ENCODE measurements at places on chromosomes 7 and 10.
A peak's percentile ranks its signal among the peaks of the same experiment; 100 is the strongest.

- no peak for DNase-seq
These were observed 72.7 kb upstream of the TRIL start for GRCh38 chr7:29030781-29031275.

DNA sequence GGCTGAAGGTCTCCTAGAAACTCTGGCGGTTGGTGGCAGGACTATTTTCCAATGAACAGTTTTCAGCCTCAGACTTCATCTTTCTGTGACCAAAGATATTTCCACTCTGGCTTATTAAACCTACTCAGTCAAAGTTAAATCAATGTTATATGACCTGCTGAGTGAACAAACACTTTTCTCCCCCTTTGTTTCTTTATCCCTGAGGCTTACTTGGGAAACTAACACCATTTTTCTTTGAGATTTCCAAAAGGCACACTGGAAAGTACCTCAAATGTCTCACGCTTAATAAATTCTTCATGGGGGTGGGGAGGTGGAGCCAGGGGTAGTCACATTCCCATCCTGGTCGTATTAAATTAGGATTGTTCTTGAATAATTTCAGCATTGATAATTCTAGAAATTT, 1.8 kb downstream of the TMEM26 start:
- DNase-seq, result no peak

DNA sequence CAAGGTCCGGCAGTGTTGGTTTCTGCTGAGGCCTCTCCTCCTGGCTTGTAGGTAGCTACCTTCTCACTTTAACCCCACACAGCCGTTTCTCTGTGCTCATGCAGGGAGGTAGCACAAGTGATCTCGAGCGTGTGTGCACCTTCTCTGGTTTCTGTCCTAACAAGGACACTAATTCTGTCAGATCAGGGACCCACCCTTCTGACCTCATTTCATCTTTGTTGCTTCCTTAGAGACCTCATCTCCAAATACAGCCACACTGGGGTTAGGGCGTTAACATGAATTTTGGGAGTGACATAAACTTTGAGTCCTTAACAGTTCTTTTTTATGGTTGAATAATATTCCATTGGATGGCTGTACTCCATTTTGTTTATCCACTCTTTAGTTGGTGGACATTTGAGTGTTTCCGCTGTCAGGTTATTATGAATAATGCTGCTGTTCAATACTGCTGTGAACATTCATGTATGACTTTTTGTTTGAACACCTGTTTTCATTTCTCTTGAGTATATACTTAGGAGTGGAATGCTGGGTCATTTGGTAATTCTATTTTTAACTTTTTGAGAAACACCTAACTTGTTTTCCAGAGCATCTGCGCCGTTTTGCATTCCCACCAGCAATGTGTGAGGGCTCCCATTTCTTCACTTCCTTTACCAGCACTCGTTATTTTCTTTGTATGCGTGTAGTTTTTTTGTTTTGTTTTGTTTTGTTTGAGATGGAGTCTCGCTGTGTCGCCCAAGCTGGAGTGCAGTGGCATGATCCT, 57.5 kb downstream of the LCOR start:
- no peak for DNase-seq

DNA sequence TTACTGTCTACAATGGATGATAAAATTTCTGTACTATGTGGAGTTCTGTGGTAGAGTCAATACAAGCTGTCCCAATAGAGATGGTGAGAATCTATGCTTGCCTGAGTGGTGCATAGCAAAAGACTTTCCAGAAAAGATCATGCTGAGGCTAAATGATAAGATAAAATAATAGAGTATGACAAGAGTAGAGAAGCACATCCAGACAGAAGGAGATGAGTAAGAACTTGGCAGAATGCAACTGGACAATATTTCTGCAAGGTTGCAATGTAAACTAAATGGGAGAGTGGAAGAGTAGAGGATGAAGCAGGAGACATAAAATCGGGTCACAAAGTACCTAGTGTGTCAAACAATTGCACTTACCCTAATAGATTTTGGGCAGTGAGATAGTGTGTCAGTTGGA, 347.6 kb downstream of the MDFIC start:
- no peak for DNase-seq

GRCh38 chr10:79939969-79940368, 8.9 kb downstream of the SFTPD start:
- no peak for DNase-seq

DNA sequence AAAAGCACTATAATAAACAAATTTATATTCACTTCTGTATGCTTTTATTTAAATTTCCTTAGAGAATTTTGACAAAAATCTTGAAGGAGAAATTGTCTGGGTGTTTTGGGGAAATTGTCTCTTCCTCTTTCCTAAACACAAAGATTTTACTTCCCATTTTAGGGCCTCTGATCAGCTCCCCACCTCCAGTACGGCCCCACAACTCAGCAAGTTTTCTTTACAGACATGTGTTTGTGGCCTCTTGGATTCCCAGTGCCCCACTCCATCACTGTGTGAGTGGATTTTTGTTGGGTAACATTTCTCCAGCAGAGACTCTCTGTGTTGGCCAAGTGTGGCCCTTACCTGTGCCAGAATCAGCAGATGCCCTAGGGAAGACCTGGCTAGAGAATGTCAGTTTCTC, 182.8 kb upstream of the CDC14C start:
- DNase-seq, result no peak

GRCh38 chr7:157335236-157335635, 1.6 kb upstream of the DNAJB6 start:
- no peak for DNase-seq

GRCh38 chr7:128997181-128997580, 57.7 kb downstream of the TNPO3 start:
- DNase-seq, result no peak

DNA sequence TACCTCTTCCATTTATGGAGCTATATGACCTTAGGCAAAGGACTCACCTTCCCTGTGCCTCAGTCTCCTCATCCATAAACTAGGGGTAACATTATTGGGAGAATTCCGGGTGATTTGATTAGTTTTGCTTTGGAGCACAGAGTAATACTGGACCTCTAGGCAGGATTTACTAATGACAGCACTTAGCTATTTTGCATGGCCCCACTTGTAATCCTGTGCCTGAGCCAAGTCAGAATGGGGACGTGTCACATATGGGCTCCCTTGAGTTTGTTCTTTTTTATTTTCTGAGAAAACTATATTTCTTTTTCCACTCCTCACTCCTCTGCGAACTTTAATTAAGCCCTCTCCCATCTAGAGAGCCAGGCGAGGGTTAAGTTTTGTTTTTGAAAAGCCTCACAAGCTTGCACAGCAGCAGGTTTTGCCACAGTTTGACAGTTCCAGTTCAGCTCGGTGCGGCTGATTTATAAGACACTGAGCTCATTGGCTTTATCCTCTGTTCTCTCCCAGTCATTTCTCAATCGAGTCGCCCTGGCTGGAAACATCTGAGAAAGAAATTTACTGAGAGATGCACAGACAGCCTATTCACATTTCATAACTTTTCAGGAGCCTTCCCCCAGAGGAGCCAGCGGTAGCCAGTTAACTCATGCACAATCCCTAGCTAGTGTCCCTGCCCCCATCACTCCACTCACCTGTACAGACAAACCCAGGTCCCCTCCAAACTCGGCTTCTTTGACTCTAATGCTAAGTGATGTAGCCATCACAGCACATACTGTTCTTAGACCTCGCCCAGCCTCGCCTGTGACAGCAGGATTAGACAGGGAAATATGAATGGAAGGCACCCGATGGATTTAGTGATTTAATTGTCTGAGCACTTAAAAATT, 441.9 kb upstream of the NPVF start:
- DNase-seq, result no peak

GRCh38 chr7:146223851-146224250, 107.2 kb downstream of the CNTNAP2 start:
- no peak for DNase-seq

GRCh38 chr7:27771111-27771510, 31.1 kb downstream of the TAX1BP1 start:
- no peak for DNase-seq

DNA sequence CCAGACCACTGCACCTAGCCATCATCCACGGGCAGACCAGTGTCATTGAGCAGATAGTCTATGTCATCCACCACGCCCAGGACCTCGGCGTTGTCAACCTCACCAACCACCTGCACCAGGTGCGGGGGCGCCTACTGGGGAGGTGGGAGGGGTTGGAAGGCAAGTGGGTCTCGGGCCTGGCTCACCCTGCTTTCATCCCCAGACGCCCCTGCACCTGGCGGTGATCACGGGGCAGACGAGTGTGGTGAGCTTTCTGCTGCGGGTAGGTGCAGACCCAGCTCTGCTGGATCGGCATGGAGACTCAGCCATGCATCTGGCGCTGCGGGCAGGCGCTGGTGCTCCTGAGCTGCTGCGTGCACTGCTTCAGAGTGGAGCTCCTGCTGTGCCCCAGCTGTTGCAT, 4.6 kb downstream of the NFKB2 start:
- DNase-seq, result no peak

- DNase-seq, result peak; percentile 44
These were observed 19.9 kb upstream of the HERPUD2 start for GRCh38 chr7:35714862-35715261.

- DNase-seq, result no peak
These were observed 72.7 kb upstream of the PRKG1 start for GRCh38 chr10:51001587-51001986.

GRCh38 chr10:34427911-34428216, 387.2 kb downstream of the PARD3 start:
- DNase-seq, result no peak

DNA sequence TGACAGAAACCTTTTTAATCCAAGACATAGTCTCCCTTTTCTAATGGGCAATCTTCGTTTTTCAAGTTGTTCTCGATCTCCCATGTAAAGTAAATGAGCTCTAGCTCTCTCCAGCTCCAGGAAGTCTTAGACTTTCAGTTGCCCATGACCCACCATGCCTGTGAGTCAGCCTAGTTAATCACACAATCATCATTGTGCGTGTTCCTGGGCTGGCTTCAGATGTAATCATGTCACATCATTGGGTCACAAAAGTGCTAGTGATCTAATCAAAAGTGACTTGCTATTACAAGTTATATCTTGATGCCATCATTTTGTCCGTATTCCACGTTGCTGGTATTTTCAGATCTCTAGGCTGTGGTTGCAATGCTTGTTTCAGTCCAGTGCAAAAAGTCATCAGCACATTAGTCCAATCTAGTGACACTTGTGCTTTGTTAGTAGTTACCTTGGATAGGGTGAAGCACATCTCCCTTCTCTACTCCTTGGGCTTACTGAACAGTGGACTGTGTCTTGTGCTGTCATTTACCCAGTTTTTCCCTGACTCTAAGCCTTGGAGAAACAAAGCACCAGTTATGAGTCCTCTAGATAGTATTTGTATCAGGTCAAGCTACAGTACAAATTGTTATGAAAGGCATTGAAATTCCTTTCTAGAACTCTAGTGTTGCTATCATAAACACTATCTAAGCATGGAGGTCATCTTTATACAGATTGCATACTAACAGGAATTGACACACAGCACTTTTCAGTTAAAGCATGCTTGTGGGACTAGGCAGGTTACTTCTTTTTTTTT, 316.6 kb downstream of the GFRA1 start:
- DNase-seq, result no peak

GRCh38 chr7:155460926-155461613, 3.1 kb downstream of the EN2 start:
- DNase-seq, result no peak

- no peak for DNase-seq
These were observed 87.7 kb upstream of the TMEM168 start for GRCh38 chr7:112877691-112878460.

DNA sequence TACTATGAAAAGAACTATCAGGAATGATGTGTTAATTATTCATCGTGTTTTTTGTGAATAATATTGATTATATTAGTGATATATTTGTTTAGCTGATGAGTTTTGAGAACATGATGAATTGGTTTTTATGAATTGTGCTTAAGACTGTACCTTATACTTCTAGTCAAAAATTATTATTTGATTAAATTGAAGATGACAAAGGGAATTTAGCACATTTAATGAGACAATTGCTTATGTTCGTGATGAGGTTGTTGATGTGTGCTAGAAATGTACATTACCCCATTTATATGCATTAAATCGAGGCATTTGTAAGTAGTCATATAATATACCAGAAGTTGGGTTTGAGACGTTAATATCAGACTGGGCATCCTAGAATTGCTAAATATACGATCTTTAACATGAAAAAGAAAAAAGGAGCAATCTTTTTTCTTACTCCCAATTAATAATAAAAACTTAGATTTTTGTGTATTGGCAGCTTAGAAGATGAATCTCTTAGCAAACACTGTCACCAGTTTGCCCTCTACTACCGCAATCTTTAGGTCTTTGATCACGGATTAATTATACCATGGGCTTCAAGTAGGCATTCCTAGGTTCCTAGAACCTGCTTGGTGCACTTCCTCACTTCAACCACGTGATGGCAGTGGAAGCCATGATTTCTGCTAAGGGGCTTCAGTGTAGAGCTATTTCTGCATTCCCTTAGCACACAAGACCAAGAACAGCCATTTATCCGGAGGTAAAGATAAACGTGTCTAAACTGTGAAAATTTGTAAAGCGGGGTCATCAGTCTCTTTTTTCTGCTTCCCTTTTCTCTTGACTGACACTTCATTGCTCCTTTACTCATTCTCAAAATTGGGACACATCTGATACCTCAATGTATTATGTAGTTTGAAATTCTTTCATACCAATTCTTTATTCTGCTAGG, 1.6 kb downstream of the KLHDC10 start:
- DNase-seq, result peak; percentile 35

- DNase-seq, result no peak
These were observed 855.0 kb downstream of the REEP3 start for GRCh38 chr10:64376167-64376566.

GRCh38 chr10:29657719-29658274, 23.0 kb upstream of the SVIL start:
- no peak for DNase-seq

GRCh38 chr10:100883312-100883821, 29.4 kb upstream of the SLF2 start:
- DNase-seq, result no peak

DNA sequence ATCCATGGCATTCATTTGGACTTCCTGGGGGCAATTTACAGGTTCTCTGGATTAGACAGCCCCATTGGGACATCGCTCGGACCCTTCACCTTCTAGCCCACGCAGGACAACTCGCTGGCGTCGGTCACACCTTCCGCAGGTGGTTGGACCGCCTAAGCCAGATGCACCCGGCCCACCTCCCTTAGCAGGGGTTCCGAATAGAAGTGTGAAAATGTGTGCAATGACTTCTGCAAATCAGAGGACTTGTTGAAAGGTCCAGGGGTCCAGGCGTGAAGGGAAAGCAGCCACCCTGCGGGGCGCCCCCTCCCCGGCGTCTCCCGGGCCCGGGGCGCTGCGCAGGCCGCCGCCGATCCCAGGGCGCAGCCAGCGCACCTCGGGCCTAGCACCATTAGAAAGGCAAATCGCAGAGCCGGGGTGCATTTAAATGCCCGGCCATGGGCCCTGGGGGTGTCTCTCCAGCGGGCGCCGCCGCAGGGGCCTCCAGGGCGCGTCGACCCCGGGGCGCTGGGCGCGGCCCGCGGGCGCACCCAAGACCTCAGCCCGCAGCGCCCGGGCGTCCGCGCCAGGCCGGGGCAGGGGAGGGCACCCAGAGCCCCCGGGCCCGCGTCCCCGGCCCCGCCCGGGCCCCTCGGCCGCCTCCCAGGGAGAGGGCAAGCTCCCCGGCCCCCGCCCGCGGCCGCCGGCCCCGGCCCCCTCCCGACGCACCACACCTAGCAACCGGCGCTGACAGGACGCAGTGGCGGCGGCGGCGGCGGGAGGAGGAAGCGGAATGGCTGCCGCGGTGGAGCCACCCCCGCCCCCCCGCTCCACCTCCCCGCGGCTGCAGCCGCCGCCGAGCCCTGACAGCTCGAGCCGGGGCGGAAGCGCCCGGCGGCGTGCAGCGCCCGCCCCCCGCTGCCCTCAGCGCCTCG, 1.2 kb downstream of the JAZF1 start:
- DNase-seq, result peak; percentile 73

Measured in nucleus accumbens (tissue), 56 donors.